ENCODE measurements at places on chromosomes 2 and 18. TPM values are rescaled to one million over a fixed set of nuclear protein-coding genes. Genes with fewer than 3 reads are reported as not detected.

Gene C2orf72
- 7.6 TPM for total RNA-seq

Gene RNPEPL1
- total RNA-seq: 44.0 TPM

Gene BCL11A
- 0.10 TPM for total RNA-seq

Gene G6PC2
- total RNA-seq: not detected

Gene GPN1
- 60.0 TPM for total RNA-seq

Gene KLHL41
- total RNA-seq: 0.17 TPM

Gene SMARCAL1
- 14.3 TPM for total RNA-seq

Gene TFCP2L1
- total RNA-seq: 6.2 TPM

Gene FOXI3
- total RNA-seq: not detected

Gene UGT1A3
- total RNA-seq: not detected

Gene STPG4
- not detected for total RNA-seq

Gene OSBPL1A
- total RNA-seq: 14.8 TPM

Gene CDKL4
- total RNA-seq: not detected

Gene MAP2
- total RNA-seq: 0.86 TPM

Gene AQP12B
- not detected for total RNA-seq

Gene CTLA4
- not detected for total RNA-seq

Gene GTF2A1L
- total RNA-seq: not detected

Gene LBH
- total RNA-seq: 61.0 TPM

Gene TEX44
- total RNA-seq: not detected

Gene TGFBRAP1
- 14.2 TPM for total RNA-seq

Gene METTL4
- total RNA-seq: 4.8 TPM

Gene SPP2
- total RNA-seq: not detected

Gene EPHA4
- total RNA-seq: 1.2 TPM

Gene SFT2D3
- 5.4 TPM for total RNA-seq
